ENCODE measurements at places on chromosomes 12 and 14.

DNA sequence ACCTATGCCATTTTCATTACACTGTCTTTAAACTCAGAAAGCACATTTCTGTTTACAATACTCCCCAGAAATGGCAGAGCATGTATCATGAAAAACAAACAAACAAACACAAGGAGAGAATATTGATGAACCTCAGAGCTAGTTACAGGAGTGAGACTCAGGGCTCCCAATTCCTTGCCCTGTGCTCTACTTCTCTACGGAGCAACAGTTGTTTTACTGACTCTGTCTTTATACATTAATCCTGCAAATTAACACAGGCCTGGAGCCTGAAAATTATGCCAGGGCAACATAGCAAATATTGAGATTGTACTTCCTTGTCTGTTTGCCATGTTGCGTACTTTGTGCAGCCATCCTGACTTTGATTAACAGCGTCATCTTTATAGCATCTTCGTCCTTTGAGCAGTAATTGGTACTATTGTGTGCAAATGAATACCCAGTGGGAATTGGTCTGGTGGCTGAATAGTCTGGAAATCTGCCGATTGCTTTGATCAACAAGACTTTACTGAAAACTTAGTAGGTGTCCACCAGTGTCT lies 15.2 kb upstream of the AKAP6 start:
- DNase-seq = no peak

DNA sequence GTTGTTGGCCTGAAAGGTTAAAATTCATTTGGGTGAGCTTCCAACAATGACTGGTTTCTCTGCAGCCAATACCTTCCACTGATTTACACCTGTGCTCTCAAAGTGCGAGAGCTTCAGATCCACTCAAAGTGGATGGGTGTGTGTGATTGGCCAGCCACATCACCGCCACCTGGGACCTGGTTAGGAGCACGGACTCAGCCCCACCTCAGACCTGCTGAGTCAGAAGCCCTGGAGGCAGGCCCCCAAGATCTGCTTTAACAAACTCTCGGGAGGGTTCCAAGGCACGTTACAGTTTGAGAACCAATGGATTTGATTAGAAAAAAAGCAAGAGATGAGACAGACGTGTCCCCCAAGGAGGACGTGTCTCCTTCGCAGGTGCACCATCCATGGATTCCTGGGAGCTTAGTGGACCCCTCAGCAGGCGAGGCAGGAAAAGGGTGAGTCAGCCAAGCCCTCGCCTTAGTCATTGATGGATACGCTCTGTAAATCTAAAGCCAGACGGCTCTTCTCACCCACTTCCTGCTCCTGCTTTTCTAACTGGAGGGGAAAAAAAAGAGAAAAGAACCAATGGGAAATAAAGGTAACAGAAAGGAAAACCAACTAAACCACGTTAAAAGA lies 24.5 kb downstream of the FZD10 start:
- no peak for DNase-seq

GRCh38 chr14:95922080-95922479 lies 45.4 kb downstream of the TUNAR start:
- DNase-seq = no peak

DNA sequence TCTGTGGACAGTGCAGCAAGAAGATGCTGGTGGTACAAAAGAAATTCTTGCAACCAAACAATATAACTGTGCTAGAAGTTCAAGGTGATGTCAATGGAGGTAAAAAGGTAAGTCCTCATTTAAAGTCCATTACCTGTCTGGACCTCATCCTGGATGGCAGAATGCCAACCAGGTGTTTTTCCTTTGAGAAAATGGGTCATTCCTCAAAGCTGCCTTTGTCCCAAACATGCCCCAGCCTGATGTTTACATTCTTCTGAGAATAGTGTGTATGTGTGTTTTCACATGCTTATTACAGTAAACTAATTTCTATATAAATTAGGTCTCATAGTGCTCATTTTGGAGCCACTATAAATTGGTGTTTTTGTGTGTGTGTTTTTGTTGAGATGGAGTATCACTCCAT lies 24.9 kb downstream of the ACTR6 start:
- no peak for DNase-seq
